ENCODE measurements at places on chromosomes 12 and 14.

GRCh38 chr14:74586681-74587362, 25.2 kb downstream of the LTBP2 start:
- DNase-seq: peak; percentile 61

- no peak for DNase-seq
These were observed 88.8 kb downstream of the TMX1 start for GRCh38 chr14:51328772-51329353.

GRCh38 chr12:109534456-109534855, 38.8 kb downstream of the MMAB start:
- DNase-seq: no peak

GRCh38 chr14:76022991-76023390, 37.4 kb downstream of the IFT43 start:
- no peak for DNase-seq

DNA sequence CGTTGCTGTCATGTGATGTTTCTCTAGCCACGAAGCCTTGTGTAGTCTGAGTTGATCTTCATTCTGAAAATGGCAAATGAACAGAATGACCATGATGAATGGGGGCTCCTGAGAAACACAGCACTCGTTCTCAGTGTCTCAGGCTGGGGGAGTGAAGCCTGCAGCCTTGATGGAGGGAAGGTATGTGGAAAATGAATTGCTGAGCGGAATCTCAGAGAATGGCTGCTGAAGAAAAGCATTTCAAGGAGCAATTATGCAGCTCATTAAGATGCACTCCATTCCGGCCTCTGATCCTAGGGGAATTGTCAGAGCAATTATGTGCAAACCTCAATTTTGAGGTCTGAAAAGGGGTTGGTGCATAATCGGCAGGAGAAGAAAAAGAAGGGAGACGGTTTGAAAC, 167.1 kb downstream of the CHST11 start:
- DNase-seq: no peak

- DNase-seq: no peak
These were observed 12.2 kb upstream of the OR5AU1 start for GRCh38 chr14:21168055-21168454.

GRCh38 chr12:107319533-107320032, 226.2 kb upstream of the CRY1 start:
- no peak for DNase-seq

- no peak for DNase-seq
These were observed 2.4 kb upstream of the RXYLT1 start for GRCh38 chr12:63777340-63777739.

DNA sequence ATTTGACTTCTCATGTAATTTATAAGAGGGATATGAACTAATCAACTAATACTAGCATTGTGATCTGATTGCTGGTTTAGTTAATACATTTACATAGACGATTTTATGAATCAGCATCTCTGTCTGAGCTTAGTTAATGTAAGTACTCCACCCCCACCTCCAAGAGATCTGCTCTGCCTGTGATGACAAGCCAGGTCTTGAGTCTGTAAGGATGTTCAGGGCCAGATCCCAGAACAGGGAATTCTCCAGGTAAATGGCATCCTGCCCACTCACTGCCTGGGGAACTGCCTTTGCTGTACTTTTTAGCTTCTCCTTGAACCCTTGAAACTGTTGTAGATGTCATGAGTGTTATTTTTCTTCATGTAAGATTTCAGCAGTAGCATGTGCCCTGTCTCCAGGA, 289.8 kb downstream of the RGS6 start:
- no peak for DNase-seq

GRCh38 chr12:93199831-93200236, 177.9 kb upstream of the NUDT4 start:
- no peak for DNase-seq

DNA sequence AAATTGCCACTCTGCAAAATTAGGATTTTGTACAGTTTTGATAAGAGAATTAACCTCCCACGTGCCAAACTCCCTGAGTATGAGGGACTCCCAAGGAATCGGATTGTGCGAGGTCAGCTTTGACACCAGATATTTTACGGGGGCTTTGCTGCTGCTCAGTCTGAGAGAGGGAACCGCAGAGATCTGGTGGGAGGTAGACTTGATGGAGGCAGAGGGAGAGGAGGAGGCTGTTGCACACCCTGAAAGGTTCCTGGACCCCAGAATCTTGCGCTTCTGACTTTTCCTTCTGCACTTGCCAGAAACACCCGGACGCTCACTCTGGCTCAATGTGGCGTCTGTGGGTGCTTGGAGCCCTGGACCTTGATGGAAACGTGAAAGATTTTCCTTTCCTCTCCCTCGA, 83.9 kb downstream of the PAPOLA start:
- DNase-seq: no peak

GRCh38 chr12:30794591-30795409, 40.0 kb upstream of the CAPRIN2 start:
- DNase-seq: no peak

GRCh38 chr12:66365718-66366490, 63.6 kb downstream of the HELB start:
- no peak for DNase-seq

DNA sequence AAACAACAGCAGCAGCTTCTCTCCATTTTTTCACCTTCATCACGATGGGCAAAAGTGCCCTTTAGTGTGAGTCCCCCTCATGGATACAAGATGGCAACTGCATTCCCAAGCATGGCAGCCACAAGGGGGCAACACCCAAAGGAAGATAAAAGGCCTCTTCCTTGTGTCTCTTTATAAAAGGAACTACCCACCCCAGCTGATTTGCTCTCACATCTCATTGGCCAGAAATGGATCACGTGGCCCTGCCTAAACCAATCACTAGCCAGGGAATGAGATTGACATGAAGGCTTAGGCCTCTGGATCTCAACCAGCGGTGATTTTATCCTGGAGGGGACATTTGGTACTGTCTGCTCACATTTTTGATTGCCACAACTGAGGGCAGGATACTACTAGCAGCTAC, 21.9 kb upstream of the IFT81 start:
- peak; percentile 85 for DNase-seq

GRCh38 chr12:102869571-102869970, 47.5 kb downstream of the PAH start:
- DNase-seq: no peak

GRCh38 chr12:46385438-46385837, 12.9 kb upstream of the SLC38A2 start:
- no peak for DNase-seq

DNA sequence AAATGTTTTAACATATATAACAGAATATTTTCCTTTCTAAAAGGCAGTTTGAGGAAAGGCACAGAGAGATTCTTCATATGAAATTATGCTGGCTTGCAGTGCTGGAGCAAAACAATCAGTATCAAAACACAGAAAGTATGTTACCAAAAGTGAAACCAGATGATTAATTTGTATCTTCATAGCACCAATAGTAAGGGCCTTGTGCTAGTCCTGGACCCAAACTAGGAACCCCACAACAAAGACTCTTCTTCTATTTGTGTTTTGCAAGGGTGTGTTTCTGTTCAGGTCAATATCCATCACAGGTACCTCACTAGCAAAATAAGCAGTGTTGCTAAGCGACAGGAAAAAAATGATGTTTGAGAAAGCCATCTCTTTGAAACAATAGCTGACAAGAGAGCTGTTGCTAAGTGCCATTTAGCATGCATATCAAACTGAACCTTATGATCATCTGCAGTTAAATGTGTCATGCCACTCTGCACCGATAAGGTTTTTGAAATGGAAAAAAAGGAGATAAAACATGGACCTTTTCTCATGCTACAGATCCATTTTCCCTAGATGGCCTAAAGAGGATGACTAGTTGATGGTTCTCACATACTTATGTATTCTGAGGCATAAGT, 196.2 kb upstream of the ALG10 start:
- DNase-seq: no peak

DNA sequence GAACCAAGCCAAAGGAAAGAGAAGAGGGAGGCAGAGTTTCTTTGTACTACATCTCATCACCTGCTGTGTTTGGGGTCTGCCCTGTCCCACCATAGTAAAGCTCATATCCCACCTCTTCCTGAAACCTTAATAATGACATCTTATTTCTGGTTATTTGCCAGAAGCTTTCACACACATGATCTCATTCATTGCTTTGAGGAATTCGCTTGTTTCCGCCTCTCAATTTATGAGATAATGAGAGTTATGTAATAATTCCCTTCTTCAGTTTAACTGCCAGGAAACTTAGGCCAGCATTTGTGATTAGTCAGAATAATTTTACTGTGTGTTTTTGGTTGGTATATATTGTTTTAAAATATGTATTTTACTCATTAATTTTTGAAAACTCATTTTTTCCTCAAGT, 205.2 kb downstream of the CACNA1C start:
- DNase-seq: no peak

DNA sequence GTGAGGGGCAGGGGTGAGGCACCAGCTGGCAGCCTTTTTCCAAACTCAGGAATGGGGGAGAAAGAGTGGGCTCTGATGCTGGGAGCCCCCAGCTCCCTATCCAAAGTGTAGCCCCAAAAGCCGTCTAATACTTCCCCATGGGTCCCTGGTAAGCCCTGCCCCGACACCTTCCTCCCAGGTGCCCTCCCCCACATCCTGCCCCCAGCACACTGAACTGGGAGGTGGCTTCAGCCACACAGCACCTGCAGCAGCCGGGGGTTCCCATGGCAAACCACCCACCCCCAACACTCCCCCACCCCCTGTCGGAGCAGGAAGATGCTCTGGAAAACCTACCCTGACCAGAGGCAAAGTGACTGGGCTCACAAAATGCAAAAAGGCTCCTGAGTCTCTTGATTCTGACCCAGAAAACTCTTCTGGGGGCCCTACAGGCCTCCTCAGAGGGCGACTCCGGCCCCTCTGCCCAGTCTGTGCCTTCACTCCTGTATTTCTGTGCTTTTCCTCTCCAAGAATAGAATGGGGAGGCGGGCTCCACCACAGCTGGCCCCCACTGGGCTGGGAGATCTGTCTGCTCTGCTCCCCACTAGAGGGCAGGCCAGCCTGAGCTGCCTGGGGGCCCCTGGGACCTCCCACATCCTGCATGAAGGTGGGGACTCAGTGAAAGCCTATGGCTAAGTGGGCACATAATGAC, 81.6 kb downstream of the ITPK1 start:
- DNase-seq: peak; percentile 46

DNA sequence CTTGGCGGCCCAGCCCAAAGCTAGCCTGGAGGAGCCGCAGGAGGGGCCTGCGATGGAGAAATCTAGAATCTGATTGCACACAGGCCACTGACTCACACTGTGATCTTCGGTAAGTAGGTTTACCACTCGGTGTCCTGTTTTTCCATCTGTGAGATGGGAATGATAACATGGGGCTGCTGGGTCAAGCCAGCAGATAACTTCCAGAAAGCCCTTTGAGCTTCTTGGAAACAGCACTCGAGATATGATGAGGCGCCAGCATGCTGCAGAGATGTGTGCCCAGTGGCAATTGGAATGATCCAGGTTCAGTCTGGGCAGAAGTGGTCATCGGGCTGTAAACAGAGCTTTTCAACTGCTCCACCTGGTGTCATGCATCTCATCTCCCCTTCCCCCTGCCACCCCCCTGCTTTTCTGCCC, 771.3 kb upstream of the TBX3 start:
- peak; percentile 19 for DNase-seq

GRCh38 chr12:63809566-63809965, 29.9 kb downstream of the RXYLT1 start:
- no peak for DNase-seq

DNA sequence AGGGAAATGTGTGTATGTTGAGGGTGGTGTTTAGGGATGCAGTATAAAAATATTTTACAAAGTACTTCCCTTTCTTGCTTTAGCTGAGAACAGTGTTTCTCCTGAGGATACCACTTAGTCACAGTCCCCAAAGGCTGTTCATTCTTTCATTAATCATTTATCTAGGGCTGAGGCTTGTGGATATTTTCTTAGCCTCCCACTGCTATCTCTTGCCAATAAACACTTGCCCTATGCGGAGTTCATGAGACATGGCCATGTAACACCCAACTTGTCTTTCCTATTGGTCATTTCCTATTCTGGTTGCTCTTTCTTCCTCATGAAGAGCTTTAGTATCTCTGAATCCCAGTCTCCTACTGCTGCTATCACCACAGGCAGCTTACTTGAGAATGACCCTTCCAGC, 75.1 kb downstream of the ETNK1 start:
- no peak for DNase-seq

GRCh38 chr14:69487226-69487625, 2.7 kb downstream of the PLEKHD1 start:
- no peak for DNase-seq

DNA sequence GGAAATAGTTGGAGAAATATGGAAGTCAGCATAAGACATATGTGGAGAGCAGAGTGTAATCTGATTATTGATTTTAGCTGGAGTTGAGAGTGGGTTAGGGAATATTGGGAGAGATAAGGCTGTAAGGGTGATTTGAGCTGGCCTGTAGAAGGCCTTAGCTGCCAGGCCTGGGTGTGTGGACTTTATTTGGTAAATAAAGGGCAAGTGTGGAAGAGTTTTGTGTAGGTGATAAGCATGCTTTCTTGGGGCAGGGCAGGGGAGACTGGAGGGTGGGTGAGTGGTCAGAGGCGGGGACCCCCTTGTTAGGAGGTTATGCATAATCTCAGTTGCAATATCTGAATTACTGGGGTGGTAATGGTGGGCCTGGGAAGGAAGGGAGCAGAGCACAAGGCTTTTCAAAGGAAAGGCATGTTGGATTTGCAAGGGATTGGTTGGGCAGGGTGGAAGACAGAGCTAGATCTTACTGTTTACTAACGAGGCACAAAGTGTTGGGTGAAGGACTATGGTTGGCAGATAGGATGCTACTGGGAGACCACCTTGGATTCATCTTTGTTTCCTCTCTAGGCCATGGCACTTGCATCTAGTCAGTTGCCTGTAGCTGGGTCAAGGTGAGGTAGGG, 5.5 kb downstream of the KHNYN start:
- DNase-seq: no peak

DNA sequence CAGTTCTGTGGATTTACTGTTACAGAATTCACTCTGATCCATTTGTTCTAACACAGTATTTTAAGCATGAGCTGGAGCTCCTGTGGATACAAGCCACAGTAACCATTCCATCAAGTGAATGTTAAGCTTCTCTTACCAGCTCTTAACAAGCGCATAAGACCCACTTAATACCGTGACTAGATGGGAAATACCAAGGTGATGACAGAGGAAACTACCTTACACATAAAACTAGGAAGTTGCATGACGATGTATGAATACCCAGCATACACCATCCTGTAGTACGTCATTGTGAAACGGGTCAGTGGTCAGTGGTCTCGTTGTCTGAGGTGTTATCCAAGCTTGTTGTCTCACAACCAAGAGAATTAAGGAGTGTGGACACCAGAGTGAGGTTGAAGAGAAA, 2.0 kb upstream of the GALC start:
- DNase-seq: no peak

DNA sequence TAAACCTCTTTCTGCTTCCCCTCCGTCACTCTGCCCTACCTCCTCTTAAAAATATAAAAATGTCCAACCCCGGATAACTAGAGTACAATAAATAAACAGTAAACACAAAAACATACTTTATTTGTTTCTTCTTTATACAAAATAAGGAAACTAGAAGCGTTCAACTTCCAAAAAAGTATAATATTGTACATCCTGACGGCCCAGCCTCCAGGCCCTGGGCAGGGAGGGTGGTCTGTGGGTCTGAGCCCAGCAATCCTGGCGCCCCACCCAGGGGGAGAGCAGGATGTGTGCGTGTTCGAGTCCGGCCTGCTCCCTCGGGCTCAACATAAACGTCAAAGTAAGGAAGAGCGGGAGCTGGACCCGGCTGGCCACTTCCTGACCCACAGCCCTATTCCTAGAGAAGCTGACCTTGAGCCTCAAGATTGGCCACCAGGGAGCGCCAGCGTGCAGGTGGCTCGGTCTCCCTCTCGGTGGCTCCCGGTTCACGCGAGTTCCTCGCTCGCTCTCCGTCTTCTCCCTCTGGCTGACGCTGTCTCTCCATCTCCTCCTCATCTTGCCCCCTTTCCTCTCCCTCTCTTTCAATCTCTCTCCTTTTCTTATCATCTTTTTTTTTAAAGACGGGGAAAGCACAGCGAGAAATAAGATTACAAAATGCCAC, 9.4 kb downstream of the LHX5 start:
- DNase-seq: peak; percentile 90

Measured in WERI-Rb-1 (cell line).